ENCODE measurements at places on chromosomes 7 and 10.

DNA sequence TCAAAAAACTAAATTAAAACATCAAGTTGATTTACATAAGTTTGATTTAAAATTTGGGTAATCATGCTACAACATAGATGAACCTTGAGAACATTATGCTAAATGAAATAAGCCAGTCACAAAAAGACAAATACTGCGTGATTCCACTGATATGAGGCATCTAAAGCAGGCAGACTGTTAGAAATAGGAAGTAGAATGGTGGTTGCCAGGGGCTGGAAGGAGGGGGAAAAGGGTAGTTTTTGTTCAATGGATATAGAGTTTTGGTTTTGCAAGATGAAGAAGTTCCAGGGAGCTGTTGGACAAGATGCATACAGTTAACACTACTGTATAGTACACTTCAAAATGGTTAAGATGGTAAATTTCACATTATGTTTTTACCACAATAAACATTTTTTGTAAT, 45.0 kb upstream of the IFRD1 start:
- no peak for DNase-seq

DNA sequence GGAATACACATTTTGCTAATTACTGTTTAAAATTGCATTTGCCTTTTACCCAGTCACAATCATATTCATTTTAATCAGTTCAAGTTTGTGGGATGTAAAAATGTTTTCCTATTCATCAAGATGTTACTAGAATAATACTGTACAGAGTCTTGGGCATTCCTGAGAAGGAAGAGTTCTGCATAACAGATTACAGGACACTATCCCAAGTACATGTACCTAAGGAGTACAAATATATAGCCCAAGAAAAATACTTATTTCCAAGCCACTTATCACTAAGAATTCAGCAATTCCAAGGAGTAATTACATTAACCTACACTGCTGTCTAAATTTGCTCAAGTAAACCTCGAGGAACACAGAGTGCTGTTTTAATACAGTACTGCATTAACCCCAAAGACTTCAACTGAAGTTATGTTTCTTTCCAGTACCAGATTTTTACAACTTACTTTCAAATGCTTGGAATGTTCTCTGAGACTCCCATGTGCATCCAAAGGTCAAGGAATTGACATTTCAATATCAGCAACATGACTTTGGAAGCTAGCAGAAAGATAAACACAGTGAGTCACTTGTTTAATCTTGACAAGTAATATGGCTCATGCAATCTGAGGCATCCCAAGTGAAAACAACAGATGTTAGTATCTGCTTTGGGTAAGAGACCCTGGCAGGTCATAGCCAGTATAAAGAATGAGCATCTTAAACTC, 125.4 kb upstream of the BET1 start:
- DNase-seq = no peak

DNA sequence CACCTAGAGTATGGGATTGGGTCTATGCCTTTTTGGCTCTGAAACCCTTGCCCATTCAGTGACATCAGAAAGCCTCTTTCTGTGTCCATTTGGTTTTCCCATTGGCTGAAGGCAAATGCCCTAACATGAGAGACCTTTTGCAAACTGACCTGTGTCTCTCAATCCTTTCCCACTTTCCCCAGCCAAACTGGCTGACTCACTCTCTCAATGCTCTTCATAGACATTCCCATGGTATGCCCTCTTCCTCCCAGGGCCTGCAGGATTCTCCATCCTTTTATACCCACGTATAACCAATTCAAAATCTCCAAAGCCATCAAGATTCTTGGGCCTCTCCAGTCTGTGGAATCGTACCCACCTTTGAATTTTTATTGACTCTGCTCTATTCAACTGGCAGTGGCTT, 563.3 kb downstream of the GATA3 start:
- no peak for DNase-seq

DNA sequence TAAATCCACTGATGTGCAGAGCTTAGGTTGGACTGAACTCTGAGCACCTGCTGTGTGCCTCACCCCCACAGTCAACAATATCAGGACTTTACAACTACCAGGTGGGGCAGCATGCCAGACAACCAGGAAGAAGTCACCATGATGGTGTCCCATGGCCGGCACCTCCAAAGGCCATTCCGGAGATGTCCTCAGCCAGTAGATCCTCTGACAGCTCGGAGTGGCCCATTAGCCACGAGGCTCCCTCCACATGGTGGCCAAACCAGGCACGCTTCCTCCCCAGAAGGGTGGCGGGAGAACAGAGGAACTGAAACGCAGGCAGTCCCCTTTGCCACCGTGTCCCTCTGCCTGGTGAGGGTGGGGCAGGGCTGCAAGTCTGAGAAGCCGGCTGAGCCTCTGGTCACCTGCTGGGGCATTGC, 390.0 kb downstream of the TNS3 start:
- no peak for DNase-seq

GRCh38 chr7:116970238-116970910, 17.1 kb downstream of the ST7 start:
- DNase-seq = no peak

DNA sequence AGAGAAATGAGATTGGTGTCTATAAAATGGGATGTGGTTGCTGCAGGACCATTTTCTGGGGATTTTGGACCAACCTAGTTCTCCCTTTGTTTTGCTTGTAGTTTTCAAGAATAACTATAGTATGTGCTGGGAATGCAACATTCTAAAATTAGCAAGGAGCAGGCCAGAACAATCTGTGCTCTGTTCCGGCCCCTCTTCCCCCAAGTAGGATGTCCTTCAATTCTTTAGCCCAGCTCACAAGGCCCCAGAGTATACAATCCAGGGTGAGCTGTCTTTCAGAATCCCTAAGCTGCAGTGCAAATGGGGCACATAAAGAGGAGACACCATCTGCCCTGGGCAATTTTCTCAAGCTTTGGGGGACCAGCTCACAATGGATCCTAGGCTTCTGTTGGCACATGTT, 809.1 kb downstream of the TNS3 start:
- DNase-seq = no peak

GRCh38 chr7:105187302-105188169, 173.5 kb downstream of the KMT2E start:
- no peak for DNase-seq

DNA sequence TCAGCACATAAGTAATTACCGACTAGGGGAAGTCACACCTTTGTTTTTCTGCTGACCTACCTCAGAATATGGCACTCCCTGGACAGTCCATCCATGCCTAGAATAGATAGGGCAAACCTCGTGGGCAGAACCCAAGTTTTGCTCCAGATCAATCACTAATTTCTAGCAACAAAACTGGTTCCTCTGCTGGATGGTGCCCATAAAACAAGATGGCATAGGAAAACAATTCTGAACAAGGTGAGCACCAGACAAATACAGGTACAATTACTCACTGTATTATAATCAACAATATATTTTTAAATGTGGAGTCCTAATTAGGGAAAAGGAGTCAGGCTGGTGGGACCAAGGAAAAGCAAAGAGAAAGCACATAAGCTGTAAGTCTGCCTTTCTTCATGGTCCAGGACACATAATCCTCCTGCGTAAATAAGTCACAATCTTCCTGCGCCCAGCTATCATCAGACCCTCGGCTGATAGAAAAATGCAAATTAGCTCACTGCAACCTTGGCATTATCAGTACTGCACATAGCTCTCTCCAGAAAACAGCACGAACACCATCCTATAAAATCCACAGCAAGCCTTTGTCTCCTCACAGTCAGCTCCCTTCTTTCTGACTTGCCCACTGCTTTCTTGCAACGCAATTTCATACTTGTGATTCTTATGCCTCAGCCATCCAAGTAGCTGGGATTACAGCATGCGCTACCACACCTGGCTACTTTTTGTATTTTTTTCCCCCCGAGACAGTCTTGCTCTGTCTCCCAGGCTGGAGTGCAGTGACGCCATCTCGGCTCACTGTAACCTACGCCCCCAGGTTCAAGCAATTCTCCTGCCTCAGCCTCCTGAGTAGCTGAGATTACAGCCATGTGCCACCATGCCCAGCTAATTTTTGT, 15.1 kb downstream of the URGCP start:
- DNase-seq = no peak

GRCh38 chr10:958106-958505, 26.6 kb upstream of the LARP4B start:
- no peak for DNase-seq

- DNase-seq = no peak
These were observed 313.9 kb upstream of the GLI3 start for GRCh38 chr7:42550706-42551470.

DNA sequence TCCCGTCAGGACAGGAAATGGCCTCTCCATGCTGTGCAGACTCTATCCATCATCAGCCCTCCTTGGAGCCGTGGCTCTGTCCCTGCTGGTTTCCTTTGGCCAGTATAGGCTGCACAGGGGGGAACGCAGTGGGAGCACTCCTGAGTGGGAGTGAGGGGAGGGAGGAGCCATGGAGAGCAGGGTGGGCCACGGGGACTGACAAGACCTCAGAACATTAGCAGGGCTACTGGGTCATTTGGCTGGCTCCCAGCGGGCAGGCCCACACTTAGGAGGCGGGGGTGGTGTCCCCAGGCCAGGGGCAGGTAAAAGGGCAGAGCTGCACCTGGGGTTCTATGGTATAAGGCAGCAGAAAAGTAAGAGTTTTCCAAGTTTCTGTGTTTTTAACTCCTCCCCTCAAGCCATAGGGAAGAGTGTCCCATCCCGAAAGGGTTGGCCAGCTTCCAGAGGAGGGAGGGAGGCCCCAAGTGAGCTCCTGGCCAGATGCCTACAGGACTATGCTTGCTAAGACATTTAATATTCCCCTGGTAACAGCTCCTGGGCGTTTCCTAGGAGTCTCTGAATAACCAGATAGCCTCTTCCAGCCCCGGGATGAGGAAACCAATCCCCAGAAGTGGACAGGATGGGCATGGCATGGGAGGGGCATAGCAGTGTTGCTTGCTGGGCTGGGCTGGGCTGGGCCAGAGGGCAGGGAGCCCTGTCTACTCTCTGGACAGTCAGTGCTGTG, 5.5 kb upstream of the OPN4 start:
- no peak for DNase-seq

DNA sequence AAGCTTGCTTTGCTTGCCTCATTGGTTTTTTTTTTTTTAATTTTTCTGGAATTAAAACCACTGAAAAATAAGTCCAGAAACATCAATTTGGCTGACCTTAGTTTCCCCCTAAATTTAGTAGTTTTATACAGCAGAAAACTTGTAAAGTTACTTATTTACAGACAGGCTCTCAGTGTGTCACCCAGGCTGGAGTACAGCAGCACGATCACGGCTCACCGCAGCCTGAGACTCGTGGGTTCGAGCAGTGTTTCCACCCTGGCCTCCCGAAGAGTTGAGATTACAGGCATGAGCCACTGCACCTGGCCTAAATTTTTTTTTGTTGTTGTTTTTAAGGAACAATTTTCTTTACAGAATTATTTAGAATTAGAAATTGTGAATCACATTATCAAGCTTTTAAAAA, 250.5 kb downstream of the SDK1 start:
- DNase-seq = no peak

DNA sequence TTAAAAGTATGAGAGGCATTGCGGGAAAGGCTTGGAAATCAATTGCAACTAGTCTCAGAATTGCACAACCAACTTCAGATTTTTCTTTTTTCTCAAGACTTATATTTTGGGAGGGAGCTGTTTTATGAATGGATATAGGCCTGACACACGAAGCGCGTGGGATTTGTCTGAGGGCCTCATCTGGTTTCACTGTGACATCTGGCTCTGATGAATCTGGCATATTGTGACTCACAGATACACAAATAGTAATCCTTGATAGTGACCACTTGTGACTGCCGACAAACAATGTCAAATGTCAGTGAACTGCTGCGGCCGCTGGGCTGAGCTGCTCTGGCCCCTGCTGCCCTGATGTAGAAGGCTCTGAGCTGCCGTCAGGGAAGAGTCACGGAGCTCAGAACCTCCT, 655.1 kb downstream of the INHBA start:
- no peak for DNase-seq

GRCh38 chr7:139725077-139725476, 52.7 kb downstream of the HIPK2 start:
- DNase-seq = peak; percentile 68

- DNase-seq = no peak
These were observed 148.2 kb downstream of the CELF2 start for GRCh38 chr10:11165591-11166543.

- no peak for DNase-seq
These were observed 18.3 kb downstream of the UBE2D1 start for GRCh38 chr10:58352956-58353610.

DNA sequence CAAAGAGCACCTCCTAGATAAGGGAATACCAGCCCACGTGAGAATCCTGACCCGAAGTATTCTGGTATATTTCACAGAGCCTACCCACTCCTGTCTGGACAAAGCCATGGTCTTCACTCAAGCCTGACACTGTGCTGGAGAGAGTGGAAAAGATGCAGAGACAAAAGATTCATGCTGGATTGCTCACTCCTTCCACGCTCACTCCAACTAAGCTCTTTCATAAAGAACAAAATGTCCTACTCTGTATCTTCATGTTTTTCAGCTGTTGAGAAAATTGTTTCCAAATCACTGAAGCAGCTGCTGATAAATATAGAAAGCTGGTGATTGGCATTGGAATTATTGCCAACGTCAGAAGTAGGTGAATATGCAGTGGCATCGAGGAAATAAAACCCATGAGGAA, 106.0 kb downstream of the ABLIM1 start:
- no peak for DNase-seq

- no peak for DNase-seq
These were observed 91.0 kb upstream of the PDCD4 start for GRCh38 chr10:110780704-110781103.

GRCh38 chr7:131879424-131879823, 323.0 kb upstream of the PODXL start:
- DNase-seq = no peak

- DNase-seq = no peak
These were observed 24.2 kb downstream of the PRPS1L1 start for GRCh38 chr7:18003286-18003994.

DNA sequence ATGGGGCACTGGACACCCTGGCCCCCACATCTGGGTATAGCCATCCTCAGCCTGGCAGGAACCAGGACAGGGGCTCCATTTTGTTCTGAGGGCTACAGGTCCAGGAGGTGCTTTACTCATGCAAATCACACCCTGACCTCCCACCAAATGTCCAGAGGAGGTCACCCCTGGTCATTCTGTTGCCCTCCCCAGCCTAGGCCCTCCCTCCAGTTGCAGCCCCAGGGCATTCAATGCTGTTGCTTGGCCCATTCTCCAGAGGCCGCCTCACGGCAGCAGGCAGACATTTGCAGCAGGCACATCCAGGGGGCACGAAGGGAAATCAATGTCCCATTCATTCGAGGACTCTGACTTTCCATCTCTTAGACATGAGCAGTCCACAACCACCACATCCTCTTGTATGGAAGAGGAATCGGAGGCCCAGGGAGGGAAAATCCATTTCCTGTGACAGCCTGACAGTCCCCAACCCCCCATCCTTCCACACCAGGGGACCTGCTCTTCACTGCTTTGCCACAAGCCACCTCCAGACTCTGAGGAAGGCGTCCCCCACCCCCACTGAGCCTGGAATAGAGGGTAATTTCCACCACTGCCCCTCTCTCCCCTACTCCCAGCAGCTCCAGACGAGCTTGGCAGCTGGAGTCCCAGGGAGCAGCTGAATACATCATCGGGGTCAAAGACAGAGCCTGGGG, 76.2 kb upstream of the UNC5B start:
- no peak for DNase-seq
